ENCODE measurements at places on chromosomes 12 and 14. TPM values are rescaled to one million over a fixed set of nuclear protein-coding genes. Genes with fewer than 3 reads are reported as not detected.

Gene IFT81
- 8.2 TPM for total RNA-seq

GRCh38 chr12:111233786-111234185 is 135.1 kb downstream of the PHETA1 start:
- no peak for DNase-seq

- no peak for DNase-seq
Measured at GRCh38 chr12:98514982-98515286, 456 bp upstream of the TMPO start.

DNA sequence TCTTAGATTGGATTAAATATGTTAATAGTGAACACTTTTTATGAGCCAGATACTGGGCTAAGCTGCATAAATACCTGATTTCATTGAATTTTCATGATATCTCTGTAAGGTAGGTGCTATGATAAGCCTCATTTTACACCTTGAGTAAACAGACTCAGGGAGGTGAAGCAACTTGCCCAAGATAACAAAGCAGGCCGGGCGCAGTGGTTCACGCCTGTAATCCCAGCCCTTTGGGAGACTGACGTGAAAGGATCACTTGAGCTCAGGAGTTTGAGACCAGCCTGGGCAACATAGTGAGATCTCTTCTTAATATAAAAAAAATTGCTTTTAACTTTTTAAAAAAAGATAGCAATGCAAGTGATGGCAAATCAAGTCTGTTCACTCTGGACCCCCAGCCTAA is 1.4 kb downstream of the GNB3 start:
- no peak for DNase-seq

Data from pulmonary artery endothelial cell (primary cell).